ENCODE measurements at places on chromosomes 11 and 22.
A peak's percentile ranks its signal among the peaks of the same experiment; 100 is the strongest.

- DNase-seq, result no peak
Observed at GRCh38 chr11:91308069-91308468, 916.5 kb upstream of the FAT3 start.

GRCh38 chr11:76644591-76644990 lies 26.0 kb downstream of the LRRC32 start:
- DNase-seq, result no peak

GRCh38 chr22:19951346-19951745 lies 9.7 kb upstream of the TXNRD2 start:
- no peak for DNase-seq

GRCh38 chr11:87453531-87454089 lies 415.9 kb downstream of the TMEM135 start:
- no peak for DNase-seq

- no peak for DNase-seq
Observed at GRCh38 chr11:19232910-19233503, 7.7 kb downstream of the E2F8 start.

DNA sequence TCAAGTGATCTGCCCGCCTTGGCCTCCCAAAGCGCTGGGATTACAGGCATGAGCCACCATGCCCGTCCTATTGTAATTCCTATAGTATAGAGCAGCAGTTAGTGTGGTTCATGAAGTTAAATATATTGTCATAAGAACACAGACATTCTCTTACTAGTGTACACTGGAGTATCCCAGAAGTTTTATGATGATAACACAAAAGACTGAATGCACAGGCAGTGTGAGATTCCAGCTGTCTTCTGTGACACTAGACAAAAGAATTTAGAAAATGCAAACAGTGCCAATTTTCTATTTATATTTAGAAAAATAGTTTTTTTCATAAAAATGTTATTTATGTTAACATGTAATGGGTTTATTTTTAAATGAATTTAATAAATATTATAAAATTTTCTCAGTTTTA lies 39.4 kb upstream of the RBX1 start:
- no peak for DNase-seq

DNA sequence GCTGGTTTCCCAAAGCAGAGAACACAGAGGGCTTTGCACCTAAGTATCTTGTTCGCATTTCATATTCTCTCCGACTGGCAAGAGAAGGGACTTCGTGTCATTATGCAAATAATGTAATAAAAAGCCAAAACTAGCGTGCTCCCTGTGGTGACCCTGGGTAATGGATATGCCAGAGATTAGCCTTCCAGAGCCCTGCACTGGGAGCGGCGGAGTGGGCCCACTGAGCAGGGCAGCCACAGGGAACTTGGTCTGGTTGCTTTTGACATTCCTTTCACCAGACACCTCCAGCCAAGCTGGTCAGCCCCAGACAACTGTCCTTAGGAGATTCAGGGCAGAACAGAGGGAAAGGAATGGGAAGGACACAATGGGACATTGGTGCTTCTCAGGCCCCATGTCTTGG lies 56.1 kb downstream of the FLI1 start:
- no peak for DNase-seq

GRCh38 chr11:75582895-75583717 lies 21.1 kb downstream of the SERPINH1 start:
- peak; percentile 59 for DNase-seq

- DNase-seq, result no peak
Observed at GRCh38 chr11:69801513-69802335, 17.5 kb downstream of the FGF3 start.

DNA sequence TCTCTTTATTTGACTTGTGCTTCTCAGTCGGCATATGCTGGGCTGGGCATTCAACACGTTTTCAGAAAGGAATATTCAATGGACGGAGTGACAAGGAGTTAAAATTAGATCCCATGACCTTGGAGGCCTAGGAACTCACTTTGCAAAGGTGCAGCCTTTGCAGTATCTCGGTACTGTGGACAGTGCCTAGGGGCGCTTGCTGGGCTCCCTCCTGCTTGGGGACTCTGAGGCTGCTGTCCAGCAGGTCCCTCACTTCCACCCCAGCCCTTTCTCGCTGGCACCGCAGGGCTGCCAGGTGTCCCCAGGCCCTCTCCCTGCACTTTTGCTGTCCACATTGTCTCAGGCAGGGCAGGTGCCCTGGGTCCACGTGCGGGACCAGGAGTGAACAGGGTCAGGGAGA lies 255.5 kb upstream of the B3GAT1 start:
- DNase-seq, result no peak

- no peak for DNase-seq
Observed at GRCh38 chr22:26697151-26697550, 39.8 kb downstream of the MIAT start.

DNA sequence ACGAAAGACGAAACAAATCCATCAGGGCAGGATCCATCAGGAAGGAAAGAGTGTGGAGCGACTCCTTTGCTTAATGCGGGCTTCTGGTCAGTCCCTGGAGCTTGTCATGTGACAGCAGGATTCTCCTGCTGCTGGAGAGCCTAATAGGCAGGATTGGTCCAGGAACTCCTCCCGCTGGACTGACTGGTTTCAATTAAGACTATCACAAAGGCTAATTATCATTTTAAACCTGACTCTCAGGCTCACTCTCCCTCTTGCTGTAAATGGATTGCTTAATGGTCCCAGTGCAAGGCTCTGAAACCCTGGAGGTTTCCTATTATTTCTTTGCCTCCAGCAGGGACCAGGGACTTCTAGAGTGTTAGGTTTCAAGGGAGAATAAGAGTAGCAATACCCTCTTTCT lies 493.8 kb downstream of the NTM start:
- DNase-seq, result no peak

DNA sequence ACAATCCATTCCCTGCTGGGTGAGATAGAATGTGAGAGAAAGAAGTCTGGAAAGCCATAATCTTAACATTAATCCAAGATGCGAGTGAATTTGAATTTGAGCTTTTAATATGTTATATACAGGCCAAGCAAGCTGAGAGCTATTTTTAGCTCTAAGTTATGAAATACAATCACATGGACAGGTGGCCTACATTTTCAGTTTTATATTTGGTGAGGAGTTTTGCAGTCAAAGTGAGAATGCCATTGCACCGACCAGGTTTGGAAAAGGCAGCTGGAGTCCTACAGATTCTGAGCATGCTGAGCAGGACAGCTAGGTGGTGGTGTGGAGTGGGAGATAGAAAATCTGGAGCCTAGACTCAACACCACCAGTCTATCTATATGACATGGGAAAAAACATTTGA lies 12.0 kb downstream of the OR5B21 start:
- DNase-seq, result no peak

DNA sequence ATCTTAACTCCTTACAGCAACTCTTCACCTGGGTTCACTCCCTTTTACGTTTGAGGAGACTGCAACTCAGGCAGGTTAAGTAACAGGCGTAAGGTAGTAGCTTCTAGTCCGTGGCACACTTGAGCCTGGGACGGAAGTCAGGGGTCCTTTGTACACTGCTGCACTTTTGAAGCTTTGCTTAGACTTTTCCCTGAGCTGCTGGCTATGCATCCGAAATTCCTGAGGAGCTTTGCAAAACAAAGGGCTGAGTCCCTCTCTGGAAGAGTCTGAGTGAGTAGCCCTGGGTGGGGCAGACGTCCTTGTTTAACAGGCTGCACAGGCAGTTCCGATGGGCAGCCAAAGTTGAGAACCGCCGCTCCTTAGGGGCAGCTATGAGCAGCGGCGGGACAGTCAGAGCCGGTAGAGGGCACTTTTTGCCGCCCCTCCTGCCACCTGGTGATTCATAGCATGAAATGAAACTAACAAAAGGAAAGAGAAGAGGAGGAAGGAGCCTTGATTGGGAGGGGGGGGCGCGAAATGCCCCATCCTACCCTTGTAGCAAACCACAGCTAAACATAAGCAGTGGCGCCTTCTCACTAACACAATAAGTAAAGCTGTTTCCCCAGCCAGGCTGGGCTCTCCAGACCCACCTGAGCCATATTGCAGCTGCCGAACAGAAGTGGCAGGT lies 1.4 kb downstream of the TMEM109 start:
- DNase-seq, result peak; percentile 77

DNA sequence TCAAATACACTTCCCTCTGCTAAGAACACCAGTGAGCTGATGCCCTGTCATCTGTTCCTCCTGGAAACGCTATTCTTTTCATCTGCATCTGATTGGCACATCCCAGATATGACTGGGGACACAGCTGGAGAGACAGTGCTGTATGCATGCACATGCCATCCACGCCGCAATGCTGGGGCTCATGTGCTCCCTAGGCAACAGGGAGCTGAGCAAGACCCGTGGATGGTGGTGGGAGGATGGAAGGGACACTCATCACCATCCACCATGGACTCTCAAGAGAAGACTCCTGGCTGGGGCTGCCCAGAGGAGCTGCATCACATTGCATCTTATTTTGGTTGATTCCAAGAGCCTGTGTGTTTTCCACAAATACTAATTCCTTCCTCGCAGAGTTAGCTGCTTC lies 534.9 kb downstream of the OPCML start:
- DNase-seq, result no peak

- no peak for DNase-seq
Observed at GRCh38 chr11:63816166-63816565, 2.9 kb downstream of the SPINDOC start.

DNA sequence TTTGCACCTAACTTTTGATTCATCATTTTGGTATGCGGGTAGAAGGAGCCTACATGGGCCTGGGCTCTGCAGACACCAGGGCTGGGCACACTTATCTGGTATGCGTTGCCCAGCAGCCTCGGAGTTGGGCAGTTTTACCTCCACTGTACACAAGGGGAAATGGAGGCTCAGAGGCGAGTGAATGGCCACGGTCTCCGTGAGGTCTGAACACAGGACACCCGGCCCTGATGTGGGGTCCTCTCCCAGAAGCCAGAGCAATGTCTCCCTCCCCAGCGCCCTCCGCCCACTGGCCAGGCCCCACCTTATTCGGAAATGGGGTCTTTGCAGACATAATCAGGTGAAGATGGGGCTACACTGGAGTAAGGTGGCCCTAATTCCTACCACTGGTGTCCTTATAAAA lies 43.7 kb downstream of the OSBPL5 start:
- DNase-seq, result peak; percentile 60

GRCh38 chr11:120337355-120338106 lies 1.3 kb downstream of the ARHGEF12 start:
- DNase-seq, result no peak

- DNase-seq, result peak; percentile 2
Observed at GRCh38 chr22:23678133-23678532, 12.7 kb upstream of the RGL4 start.

DNA sequence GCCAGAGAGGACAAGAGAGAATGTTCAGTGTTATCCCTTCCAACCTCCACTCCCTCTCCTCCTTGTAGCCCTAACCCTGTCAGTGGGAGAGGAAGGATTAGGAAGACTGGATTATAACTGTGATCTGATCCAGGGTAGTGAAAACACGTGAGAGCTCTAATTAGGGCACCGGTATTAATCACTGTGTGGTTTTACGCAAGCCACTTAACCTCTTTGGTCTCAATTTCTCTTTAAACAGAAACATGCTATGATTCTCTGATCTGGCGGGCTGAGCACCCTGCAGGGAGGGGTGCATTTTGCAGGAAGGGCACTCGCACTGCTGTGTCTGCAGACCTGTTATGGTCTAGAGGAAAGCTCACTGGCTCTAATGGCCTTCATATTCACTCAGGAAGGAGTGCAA lies 11.5 kb downstream of the RPL27A start:
- DNase-seq, result no peak

DNA sequence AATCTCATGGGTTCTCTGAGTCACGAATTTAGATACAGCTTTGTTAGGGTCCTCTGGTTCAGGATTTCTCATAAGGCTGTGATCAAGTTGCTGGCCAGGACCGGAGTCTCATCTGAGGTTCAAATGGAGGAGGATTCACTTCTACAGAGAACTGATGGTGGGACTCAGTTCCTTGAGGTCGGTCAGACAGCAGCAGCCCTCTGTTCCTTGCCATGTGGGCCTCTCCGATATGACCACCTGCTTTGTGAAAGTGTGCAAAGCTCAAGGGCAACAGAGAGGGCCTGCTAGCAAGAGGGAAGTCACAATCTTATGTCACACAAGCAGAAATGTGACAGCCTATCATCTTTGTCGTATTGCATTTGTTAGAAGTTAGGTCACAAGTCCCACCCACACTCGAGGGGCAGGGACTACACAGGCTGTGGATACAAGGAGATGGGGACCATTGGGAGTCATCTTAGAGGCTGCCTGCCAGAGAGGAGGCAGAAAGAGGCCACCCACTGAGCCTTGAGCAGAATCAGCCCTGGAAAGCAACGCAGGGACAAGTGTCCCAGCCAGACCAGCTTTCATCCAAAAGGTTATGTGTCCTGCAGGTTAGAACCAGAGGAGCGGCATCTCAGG lies 34.5 kb downstream of the RPUSD4 start:
- no peak for DNase-seq

GRCh38 chr11:42025121-42025803 lies 565.8 kb upstream of the LRRC4C start:
- no peak for DNase-seq

Data from tibial artery (tissue), 4 donors.